ENCODE measurements at places on chromosomes 13 and 19. TPM values are rescaled to one million over a fixed set of nuclear protein-coding genes. Genes with fewer than 3 reads are reported as not detected.

PRKD2 gene
- 7.3 TPM for total RNA-seq

DPY19L3 gene
- total RNA-seq, result 34.0 TPM

APOC1 gene
- not detected for total RNA-seq

MCOLN1 gene
- 5.5 TPM for total RNA-seq

PCDH8 gene
- not detected for total RNA-seq

ZNF570 gene
- 2.9 TPM for total RNA-seq

MYBPC2 gene
- not detected for total RNA-seq

UBE2L5 gene
- total RNA-seq, result not detected

AMH gene
- total RNA-seq, result 0.58 TPM

ZNF878 gene
- not detected for total RNA-seq

DBP gene
- 2.7 TPM for total RNA-seq
